ENCODE measurements at places on chromosomes 3 and 15.

DNA sequence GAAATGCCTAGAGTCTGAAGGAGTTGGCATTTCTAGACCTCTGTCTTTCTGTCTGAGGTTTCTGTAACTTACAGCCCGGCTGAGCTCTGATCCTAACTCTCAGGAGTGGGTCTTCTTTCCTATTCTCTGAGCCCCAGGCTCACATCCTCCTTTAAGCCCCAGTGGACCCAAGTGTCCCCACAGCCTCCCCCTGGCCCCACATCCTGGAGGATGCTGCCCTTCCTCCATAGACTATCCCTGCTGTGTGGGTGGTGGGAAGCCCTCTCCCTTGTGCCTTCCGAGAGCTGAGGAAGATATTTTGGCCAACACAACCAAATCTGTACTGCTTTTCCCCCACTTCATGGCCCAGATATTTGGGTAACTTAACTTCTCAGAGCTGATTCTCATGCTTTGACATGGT, 151.3 kb downstream of the LRTM1 start:
- no peak for DNase-seq

GRCh38 chr3:126316031-126316461, 41.2 kb downstream of the KLF15 start:
- DNase-seq: no peak

DNA sequence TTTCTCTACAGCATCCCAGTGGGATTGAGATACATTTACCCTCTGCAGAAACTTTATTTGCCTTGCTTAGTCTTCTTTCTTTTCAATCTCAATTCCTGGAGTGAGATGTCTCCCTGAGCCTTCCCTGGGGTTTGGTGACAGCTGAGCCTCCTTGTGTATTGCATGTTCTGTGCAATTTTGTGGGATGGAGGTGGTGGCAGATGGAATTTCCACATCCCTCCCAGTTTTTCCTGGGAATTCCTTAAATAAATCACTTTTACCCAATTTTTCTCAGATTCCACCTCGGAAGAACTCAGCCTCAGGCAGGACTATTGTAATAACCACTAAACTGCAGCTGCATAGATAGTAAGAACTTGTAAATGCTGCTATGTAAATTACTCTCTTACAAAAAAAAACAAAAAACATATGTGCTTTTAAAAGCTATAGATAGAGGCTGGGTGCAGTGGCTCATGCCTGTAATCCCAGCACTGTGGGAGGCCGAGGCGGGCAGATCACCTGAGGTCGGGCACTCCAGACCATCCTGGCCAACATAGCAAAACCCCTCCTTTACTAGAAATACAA, 88.5 kb upstream of the ABHD17C start:
- no peak for DNase-seq

DNA sequence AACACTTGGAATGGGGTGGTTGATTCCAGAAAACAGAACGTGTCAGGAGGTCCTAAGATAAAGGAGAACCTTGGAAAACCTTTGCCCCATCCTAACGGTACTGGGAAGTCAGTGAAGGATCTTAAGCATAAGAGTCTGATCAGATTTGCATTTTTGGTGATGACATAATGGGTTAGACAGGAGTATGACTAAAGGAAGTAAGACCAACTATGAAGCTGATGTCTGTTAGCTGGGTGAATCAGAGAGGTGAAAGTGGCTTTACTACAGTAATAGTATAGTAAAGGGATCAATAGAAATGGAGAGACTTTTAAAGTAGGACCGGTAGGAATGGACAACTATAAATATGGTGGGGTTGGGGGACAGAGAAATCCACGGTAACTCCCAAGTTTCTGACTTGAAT, 12.6 kb downstream of the GTF2A2 start:
- no peak for DNase-seq

GRCh38 chr15:55277116-55277564, 12.5 kb downstream of the RAB27A start:
- no peak for DNase-seq

GRCh38 chr15:36230776-36231175, 348.6 kb upstream of the CDIN1 start:
- DNase-seq: no peak

DNA sequence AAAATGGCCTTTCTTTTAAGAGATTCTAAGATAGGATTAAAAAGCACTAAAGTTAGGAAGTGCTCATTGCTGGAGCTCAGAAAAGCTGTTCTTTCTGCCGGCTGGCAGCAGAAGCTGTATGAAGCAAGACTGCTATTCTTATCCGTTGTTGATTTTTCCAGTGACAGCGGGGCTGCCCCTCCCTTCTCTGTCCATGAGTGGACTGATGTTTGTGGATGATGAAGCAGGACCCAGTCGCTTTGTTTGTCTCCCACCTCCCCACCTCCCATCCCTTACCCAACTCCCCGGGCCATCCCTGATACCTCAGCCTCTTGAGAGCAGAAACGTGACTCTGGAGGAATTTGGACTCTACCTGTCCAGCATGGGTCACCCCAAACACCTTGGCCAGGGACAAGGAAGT, 10.3 kb upstream of the MUSTN1 start:
- no peak for DNase-seq

- DNase-seq: no peak
Observed at GRCh38 chr3:73510334-73510733, 114.4 kb downstream of the PDZRN3 start.

DNA sequence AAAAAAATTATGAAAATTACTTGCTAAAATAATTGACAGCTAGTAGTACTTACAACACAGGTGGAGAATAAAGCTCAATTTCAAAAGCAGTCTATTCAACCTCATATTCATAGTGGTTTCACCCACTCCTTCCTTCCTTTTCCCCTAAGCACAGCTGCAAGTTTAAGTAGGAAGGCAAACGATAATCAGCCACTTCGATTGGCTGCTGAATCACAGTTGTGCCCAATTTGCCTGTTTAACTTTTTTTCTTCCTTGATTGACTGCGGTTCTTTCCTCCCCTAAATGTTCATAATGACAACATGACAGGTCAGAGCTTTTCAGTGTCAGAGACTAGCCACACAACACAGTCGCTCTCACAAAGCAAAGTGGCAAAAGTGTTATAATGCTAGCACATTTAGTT, 468.0 kb upstream of the GBE1 start:
- DNase-seq: no peak

GRCh38 chr3:35773417-35773816, 134.1 kb downstream of the ARPP21 start:
- DNase-seq: no peak

DNA sequence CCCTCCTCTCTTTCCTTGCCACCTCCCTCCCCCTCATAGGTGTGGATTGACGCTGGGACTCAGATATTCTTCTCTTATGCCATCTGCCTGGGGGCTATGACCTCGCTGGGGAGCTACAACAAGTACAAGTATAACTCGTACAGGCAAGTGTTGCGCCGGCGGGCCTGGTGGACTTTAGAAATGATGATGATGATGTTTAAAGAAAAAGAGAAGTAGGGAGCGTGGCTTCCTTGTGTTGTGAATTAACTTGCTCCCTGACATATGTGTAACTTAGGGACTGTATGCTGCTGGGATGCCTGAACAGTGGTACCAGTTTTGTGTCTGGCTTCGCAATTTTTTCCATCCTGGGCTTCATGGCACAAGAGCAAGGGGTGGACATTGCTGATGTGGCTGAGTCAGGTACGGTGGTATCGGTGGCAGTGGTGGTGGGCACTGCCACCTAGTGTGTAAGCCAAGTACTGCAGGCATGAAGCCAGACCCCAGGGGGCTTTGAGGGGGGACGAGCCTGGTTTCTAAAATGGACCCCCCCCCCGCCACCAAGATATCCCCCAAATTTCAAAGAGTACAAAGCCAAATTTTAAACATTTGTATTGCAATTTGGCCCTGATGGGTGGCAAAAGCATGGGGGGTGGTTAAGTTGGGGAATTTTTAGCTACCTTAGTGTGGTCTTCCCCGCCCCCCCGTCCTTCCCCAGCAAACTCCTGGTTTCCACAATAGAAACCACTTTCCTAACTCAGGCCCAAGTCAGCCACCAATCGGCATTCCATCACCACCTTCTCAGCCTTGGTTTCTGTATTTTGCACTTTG, 65.6 kb downstream of the SLC6A6 start:
- DNase-seq: peak; percentile 39

DNA sequence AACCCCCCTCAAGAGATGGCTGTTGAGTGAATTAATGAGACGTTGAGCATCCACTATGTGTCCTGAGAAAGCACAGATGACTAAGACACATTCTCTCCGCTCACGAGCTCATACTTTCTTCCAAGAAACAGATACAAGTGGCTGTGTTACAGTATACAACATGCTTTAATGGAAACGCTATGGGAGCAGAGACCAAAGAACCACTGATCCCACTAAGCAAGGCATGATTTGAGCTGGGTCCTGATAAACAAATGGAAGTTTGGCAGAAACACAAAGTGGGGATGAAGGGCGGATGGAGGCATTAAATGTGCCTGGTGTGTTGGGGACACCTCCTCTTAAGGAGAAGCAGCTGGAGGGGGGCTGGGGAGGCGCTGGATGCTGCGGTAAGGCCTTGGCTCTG, 129.4 kb downstream of the UACA start:
- DNase-seq: no peak

DNA sequence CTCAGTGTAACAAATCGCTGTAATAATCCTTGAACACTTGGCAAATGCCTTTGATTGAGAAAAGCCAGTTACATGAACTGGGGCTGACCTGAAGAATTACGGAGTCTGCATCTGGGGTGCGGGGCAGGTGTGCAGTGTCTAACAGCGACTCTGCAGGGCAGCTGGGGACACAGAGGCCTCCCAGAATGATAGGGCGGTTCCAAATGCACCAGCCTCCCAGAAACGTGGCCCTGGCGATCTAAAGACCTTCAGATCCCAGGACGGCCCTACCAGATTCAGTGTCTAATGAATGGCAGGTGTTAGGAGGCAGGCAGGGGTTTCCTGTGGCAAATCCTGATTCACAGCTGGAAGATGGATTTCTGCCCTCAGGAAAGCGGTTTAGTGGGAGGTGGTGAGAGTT, 100.5 kb upstream of the RGMA start:
- no peak for DNase-seq

- DNase-seq: no peak
Observed at GRCh38 chr3:176759815-176760506, 437.3 kb downstream of the TBL1XR1 start.

- peak; percentile 98 for DNase-seq
Observed at GRCh38 chr3:50298836-50299637, at the start of the genes HYAL3 and NAA80. HYAL3 (minus strand) TSS chr3:50299405; CDS start chr3:50295602, 3,803 bp downstream. NAA80 (minus strand) TSS chr3:50299405; CDS start chr3:50297463, 1,942 bp downstream.

DNA sequence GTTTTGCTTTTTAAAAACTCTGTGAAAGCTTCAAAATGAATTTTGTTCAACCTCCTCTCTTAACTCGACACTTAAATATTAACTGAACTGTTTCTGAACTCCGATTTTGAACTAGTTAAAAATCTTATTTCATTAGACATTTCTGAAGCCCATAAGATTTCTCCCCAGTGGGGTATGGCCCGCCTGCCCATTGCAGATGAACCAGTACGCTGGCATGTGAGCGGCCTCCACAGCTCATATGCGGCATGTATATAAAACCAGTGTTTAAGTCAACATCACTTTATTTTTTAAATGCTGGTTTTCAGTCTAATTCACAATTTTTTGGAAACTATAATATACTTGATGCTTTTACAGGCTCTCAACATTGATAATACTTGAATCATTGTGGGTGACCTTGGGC, 50.2 kb downstream of the CPN2 start:
- DNase-seq: no peak

DNA sequence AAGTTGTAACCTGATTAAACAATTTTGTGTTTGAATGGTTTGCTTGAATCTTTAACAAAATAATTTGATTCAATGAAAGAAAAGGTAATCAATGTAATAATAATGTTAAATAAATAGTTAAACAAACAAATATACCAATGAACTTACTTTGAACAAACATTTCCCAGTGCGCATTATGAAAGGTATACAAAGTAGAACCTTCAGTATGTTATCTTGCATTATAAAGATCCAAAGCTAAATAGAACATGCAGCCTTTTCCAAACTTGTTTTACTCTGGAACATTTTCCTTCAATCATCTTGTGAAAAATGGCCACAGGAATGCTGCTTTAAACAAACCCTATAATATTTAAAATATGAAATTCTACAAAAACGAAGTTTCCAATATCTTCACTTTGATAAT, 620.0 kb downstream of the NAALADL2 start:
- DNase-seq: no peak

GRCh38 chr3:145681181-145681580, 479.8 kb downstream of the PLOD2 start:
- no peak for DNase-seq

GRCh38 chr3:184188080-184188479, 2.1 kb downstream of the ABCF3 start:
- no peak for DNase-seq

DNA sequence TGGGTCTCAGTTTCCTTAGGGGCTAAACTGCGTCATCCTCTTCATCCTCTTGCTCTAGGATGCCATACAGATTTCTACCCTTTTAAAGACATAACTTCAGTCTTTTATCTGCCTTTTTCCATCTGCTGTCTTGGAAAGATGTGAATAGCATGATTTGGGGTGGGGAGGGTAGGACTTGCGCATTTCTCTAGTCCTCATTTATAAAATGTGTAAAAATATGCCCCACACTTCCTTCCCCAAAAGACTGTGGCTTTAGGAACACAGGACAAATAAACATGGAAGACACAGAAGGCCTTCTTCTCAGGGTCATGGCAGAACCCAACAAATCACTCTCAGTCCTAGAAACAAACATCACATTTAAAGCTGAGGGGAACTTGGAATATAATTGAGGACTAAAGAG, 48.4 kb upstream of the BCL6 start:
- no peak for DNase-seq

DNA sequence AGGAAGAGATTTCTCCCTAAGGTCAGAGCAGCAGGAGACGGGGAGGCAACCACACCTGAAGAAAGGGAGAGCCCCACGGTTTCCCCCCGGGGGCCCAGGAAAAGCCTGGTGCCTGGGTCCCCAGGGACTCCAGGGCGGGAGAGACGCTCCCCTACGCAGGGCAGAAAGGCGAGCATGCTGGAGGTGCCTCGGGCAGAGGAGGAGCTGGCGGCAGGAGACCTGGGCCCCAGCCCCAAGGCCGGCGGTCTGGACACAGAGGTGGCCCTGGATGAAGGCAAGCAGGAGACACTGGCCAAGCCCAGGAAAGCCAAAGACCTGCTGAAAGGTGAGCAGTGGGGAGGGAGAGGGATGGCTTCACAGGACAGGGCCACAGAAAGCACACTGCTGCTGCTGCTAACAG, 26.2 kb upstream of the SLC28A1 start:
- no peak for DNase-seq

DNA sequence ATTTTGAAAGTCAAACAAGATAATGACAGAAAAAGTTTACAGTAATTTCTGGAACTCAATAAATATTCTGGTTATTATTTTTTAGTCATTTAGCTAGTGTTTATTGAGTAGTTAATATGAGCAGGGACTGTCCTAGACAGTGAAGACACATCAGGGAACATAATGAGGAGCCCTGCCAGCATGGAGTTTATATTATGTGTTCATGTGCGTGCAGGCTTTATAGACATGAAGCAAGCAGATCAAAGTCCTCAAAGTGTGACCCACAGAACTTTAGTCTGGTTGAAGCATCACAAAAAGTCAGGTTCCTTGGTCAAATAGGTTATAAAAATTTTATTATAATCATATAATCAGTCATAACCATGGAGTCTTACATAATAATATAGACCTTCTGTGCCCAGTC, 289.3 kb downstream of the CLSTN2 start:
- no peak for DNase-seq
